Activated T-helper 1 cell treated with anti-CD3 and anti-CD28 coated beads, Interleukin-12 subunit alpha, Interleukin-12 subunit beta, Interleukin-2, Interleukin-4 antibody, amounts not matched to agents 30 ng/mL and 10 ng/mL and 1 ng/mL, durations not matched to agents 14 hours and 24 hours and 36 hours (primary cell): ENCODE measurements at places on chromosomes 1 and 21.

DNA sequence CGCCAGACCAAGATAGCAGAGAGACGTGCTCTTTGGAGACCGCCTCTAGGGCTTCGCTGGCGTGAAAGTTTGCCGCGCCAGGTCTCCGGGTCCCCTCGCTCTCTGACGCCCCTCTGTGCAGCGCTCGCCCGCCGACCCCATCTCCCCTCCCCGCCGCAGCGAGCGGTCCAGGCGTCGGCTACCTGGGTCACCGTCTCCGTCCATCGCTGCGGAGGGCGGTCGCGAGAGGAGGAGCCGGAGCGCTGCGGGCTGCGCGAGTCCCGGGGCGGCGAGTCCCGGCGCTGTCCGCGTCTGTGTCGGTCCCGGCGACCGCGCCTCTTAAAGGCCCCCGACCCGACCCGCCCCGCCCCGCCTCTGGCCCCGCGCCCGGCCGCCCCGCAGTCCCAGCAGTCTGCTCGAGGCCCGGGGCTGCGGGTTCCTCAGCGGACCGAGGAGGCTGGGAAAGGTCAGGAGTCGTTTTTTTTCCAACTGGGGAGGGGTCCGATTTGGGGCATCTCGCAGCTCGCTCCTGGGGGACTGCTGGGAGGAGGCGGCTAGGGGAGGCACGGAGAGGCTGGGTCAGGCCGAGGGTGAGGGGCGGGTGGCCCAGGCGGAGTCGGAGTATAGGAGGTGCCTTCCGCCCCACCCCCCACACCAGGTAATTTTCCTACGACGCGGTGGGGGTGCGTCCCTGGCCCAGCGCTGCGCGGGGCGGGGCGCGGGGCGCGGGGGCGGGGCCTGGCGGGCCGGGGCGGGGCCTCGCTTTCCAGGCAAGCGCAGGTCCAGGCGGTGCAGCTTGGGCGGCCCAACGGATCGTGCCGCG lies at the start of the genes FBXO2 and FBXO44:
Gene FBXO2, minus strand, starts transcription at position 293 of the 802 bp plus-strand sequence. Its CDS starts 89 bp downstream, at position 204.
Gene FBXO44, plus strand, starts transcription at position 741 of the 802 bp plus-strand sequence. CDS start 959 bp downstream, outside the sequence.
- peak; percentile 41 for DNase-seq

- DNase-seq = no peak
Observed at GRCh38 chr1:82600314-82600713, 799.6 kb downstream of the ADGRL2 start.

- no peak for DNase-seq
Observed at GRCh38 chr1:143698016-143698415, 273.8 kb downstream of the FAM72C start.

GRCh38 chr1:229430761-229431283 lies 3.1 kb downstream of the ACTA1 start:
- no peak for DNase-seq

GRCh38 chr1:64505232-64505943 lies 35.5 kb downstream of the CACHD1 start:
- no peak for DNase-seq

GRCh38 chr1:19081218-19081893 lies 124.9 kb upstream of the IFFO2 start:
- no peak for DNase-seq

DNA sequence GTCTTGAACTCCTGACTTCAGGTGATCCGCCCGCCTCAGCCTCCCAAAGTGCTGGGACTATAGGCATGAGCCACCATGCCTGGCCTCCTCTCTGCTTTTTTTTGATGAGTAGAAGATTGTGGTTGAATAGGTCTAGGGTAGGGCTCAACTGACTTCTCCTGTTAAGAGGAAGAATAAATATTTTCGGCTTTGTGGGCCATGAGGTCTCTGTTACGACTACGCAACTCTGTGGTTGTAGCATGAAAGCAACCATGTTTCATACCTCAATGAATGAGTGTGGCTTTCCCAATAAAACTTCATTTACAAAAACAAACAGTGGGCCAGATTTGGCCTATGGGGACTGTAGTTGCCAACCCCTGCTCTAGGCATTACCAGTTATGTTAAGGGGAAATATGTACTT lies 67.8 kb downstream of the NID1 start:
- no peak for DNase-seq

- no peak for DNase-seq
Observed at GRCh38 chr21:25689226-25689625, 45.5 kb downstream of the ATP5PF start.

- DNase-seq = no peak
Observed at GRCh38 chr1:203099805-203100515, 14.1 kb upstream of the MYOG start.
